ENCODE measurements at places on chromosomes 3 and 15. TPM values are rescaled to one million over a fixed set of nuclear protein-coding genes. Genes with fewer than 3 reads are reported as not detected.

The LRRN1 gene
- total RNA-seq = 0.84 TPM

The ENTPD3 gene
- not detected for total RNA-seq

The PLA2G4E gene
- total RNA-seq = 1.4 TPM

The TMCO5A gene
- total RNA-seq = not detected

The ITGB5 gene
- total RNA-seq = 123 TPM

The LTK gene
- 10.9 TPM for total RNA-seq

The SLC6A1 gene
- total RNA-seq = not detected

The ATP13A4 gene
- 1.2 TPM for total RNA-seq

The MYO1E gene
- 182 TPM for total RNA-seq

The HDC gene
- total RNA-seq = not detected

The CASR gene
- not detected for total RNA-seq

The SLC25A26 gene
- total RNA-seq = 25.4 TPM

The TBC1D5 gene
- total RNA-seq = 36.4 TPM

The SOX2 gene
- total RNA-seq = 34.1 TPM

The CRABP1 gene
- 116 TPM for total RNA-seq

The ANKRD63 gene
- 0.28 TPM for total RNA-seq

The LMAN1L gene
- not detected for total RNA-seq

The CTDSPL gene
- total RNA-seq = 56.5 TPM

The USP50 gene
- total RNA-seq = not detected

The GOLGA8Q gene
- not detected for total RNA-seq

The SPRED1 gene
- 10.4 TPM for total RNA-seq

The TRANK1 gene
- total RNA-seq = 4.3 TPM
